ENCODE measurements at places on chromosomes 12 and 14.

- no peak for DNase-seq
These were observed 13.6 kb downstream of the ABCD2 start for GRCh38 chr12:39605996-39606395.

DNA sequence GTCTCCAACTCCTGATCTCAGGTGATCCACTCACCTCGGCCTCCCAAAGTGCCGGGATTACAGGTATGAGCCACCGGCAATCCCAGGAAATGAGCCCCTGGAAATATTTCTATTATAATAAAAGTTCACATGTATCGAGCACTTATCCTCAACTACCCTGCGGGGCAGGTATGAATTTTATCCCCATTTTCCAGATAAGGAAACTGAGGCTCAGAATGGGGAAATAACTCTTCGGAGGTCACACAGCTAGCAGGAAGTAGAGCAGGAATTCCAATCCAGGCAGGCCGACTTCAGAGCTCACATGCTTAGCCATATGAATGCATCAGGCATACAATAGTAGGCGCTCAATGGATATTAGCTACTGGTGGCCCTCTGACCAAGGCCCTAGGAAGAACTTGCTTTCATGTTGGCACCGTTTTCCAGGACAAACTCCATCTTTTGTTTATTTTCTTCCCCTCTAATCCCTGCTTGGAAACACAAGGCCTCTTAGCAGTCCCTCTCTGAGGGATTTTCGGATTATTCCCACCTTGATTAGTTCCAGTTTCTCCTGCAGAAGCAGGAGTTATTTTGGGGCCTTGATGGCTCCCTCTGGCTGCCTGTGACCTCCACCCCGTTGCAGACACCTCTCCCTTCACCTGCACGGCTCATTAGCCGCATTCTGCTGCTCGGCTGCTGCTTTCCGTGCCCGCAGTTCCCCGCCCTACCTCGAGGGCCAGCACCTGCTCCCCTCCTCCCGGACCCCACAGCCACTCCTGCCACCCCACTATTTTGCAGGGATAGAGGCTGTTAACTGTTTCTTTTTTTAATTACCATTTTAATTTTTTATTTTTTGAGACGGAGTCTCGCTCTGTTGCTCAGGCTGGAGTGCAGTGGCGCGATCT lies 18.7 kb upstream of the POP5 start:
- DNase-seq: no peak

GRCh38 chr12:89504560-89505346 lies 19.8 kb downstream of the GALNT4 start:
- DNase-seq: no peak

- DNase-seq: no peak
These were observed 75.3 kb downstream of the WSCD2 start for GRCh38 chr12:108204117-108204987.

DNA sequence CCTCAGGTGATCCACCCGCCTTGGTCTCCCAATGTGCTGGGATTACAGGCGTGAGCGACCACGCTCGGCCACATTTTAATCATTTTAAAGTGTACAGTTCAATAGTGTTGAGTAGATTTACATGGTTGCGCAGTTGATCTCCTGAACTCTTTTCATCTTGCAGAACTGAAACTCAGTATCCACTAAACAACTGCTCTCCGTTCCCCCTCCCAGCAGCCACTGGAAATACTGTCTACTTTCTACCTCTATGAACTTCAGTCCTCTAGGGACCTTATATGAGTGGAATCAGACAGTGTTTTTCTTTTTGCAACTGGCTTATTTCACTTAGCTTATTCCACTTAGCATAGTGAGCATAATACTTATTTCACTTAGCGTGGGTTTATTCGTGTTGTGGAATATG lies 53.7 kb downstream of the KCTD10 start:
- DNase-seq: no peak

DNA sequence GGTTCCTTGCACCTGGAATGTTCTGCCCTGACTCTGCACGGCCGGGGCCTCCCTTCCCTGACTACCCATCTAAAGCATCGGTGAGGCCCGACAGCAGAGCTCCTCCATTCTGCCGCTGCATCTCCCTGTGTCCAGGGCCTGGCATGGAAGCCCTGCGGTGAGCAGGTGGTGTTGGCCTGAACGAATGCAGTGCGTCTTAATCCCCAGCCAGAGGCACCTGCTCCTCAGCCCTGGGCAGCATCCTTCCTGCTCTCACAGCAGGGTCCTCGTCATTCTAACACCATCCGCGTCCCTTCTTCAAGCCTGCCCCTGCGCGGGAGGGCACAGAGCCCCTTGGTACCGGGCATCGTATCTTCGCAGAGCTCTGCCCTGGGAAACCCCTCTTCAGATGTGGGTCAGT lies 15.4 kb downstream of the BEGAIN start:
- no peak for DNase-seq

DNA sequence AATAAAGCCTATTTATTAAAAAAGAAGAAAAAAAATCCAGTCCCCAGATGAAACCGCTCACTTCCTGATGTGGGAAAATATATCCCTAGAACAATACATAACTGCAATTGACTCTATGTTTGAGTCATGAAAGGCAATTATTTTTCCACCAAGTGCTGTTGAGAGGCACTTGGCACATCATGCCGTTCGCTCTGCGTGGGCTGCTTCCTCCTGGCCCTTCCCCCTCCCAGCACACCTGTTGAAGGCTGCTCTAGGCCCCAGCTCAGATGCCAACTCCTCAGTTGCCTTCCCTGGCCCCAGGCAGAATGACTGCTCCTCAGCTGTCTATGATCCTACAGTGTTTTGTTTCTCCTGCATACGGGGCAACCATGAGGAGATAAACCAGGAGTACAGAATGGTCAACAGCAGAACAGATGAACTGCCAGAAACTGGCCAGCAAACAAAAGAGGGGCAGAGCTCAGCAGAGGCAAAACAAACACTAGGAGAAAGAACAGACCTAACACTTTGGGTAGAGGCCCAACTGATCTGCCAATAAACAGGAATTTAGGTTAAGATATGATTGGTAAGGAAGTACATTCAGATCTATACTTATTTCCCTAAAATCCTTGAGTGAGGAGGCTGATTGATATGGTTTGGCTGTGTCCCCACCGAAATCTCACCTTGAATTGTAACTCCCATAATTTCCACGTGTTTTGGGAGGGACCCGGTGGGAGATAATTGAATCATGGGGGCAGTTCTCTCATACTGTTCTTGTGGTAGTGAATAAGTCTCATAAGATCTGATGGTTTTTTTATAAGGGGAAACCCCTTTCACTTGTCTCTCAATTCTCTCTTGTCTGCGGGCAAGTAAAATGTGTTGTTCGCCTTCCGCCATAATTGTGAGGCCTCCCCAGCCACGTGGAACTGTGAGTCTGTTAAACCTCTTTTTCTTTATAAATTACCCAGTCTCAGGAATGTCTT lies 58.6 kb downstream of the SLC38A1 start:
- peak; percentile 40 for DNase-seq

DNA sequence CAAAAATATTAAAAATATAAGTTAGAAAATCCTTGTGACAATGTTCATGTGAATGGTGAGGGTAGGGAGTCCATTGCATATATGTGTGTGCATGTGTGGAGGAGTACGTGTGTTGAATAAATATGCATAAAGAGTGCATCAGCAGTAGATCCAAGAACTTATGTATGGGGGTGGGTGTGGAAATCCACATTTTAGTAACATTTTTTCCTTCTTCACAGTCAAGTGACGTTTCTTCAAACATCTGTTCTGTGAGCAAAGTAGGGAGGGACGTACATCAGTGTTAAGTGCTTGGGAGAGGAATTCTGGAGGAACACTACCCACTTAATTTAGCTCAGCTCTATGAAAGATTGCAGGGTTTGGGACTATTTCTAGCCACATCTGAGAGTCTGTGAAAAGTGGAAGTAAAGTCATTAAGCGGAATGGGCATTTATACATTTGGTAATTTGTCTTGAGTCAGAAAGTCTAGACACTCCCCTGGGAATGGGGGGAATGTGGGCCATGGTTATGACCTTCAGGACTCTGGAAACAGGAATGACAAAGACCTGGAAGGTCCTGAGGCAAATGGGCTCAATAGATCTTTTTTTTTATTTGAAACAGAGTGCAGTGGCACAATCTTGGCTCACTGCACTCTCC lies 156.4 kb upstream of the PLXNC1 start:
- DNase-seq: no peak

DNA sequence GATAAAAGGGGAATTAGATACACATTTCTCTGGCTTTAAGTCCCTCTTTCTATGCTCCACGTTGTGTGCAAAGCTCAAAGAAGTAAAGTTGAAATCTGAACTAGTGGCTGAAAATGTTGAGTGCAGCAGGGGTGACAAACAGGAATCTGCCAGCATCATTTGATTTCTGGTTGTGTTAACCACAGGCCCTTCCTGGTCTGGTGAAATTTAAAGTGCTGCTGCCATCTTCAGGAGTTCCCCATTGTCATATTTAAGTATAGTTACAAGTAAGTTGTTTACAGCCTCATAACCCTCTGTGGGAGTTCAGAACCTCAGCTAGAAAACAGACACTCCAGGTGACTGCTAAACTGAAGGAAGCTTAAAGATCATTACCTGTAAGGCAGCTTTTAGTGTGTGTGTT lies 90.9 kb upstream of the CCDC196 start:
- DNase-seq: no peak
